ENCODE measurements at places on chromosomes 1 and 21.

GRCh38 chr1:228980232-228980937 lies 245.1 kb downstream of the RHOU start:
- no peak for DNase-seq

- DNase-seq, result no peak
These were observed 63.7 kb downstream of the CNST start for GRCh38 chr1:246629976-246630375.

GRCh38 chr1:26413031-26413430 lies 2.4 kb downstream of the LIN28A start:
- DNase-seq, result no peak

DNA sequence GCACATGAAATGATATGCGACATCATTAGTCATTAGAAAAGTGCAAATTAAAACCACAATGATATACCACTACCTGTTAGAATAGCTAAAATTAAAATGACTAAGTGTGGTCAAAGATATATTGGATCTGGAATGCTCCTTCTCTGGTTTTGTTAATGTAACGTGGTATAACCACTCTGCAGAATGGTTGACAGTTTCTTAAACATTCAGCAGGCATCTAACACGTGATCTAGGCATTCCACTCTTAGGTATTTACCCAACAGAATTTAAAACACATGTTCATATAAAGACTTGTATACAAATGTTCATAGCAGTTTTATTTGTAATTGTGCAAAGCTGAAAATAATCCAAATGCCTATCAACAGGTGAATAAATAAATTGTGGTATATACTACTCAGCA lies 165.0 kb upstream of the PLXNA2 start:
- DNase-seq, result no peak

GRCh38 chr1:201183753-201184152 lies 6.9 kb upstream of the IGFN1 start:
- DNase-seq, result no peak

DNA sequence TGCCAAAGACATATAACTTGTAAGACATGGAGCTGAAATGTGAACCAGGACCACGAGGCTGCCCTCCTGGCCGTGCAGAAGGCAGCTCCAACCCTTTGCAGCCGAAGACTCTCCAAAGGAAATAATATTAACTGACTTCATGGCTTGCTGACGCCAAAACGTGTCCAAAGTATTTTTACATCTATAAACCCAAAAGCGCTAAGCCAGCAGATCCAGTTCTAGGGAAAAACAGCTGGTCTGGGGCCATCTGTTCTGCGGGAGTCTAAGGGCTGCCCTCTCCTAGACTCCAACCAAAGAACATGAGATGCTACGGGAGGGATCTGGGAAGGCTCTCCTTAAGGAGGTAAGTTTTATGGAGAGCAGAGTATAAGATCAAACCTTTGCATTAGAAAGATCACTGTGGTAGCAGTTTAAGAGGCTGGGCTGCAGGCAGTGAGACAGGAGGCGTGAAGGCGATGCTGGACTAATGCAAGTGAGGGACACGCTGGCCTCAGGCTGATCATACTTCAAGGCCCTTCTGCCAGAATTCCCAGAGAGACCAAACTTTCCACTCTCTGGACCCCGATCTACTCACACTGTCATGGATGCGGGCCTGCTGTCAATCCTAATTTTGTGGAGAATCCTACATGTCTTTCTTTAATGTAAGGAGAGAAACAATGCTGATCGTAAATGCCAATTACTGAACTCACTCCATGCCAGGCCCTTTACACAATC lies 1.2 kb downstream of the TMEM53 start:
- no peak for DNase-seq

DNA sequence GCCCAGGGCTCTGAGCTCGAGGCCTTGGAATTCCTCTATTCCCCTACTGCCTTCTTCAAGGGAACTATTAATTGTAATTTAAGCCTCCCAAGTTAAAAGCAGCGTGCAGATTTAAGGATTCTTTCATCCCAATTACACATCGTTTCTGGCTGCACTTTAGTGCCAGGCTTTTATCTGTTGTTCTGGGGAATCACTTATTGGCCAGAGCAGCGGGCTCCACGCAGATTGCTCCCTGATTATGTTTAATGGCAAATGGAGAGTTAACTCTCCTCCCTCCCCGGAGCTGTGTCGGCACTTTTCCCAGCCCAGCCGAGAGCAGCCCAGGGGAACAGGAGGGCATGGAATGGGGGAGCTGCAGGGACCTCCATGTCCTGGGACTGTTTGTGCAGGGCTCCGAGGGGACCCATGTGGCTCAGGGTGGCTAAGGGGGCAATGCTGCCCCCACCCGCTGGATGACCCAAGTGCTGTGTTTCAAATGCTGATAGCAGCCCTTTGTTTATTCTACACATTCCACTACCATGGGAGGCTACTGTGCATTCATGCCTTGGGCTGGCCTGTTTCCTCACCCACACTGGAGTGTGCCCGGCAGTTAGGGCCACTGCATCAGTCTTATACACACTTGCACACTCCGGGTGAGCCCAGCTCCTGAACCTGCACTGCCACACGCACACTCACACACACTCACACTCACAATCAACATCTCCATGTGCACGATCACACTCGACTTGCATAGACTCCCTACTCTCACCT lies 93.3 kb upstream of the POU3F1 start:
- DNase-seq, result no peak

- no peak for DNase-seq
These were observed 2.8 kb upstream of the SPSB1 start for GRCh38 chr1:9289711-9290485.

GRCh38 chr1:180600343-180600742 lies 31.5 kb upstream of the XPR1 start:
- no peak for DNase-seq

DNA sequence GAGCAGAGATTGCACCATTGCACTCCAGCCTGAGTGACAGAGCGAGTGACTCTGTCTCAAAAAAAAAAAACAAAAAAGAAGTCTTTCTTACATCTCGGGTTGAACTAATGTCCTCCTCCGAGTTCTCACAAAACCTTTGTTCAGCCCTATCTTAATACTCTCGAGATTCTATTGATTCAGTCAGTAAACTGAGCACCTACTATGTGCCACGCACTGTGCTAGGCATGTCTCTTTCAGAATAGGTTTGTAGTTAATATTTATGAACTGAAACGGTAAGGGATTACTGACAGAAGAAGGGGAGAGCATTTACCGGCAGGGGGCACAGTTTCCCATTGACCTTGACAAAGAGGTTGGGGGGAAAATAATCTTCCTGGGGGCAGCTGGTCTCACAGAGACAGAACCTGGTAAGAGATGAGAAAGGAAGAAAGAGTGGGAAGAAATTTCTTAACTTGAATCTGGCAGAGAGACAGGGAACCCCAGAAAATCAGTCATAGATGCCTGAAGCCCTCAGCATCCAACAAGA lies 3.4 kb downstream of the PIAS3 start:
- no peak for DNase-seq

- no peak for DNase-seq
These were observed 17.5 kb downstream of the SLC26A9 start for GRCh38 chr1:205925736-205926135.

- DNase-seq, result no peak
These were observed 81.4 kb downstream of the TGFBR3 start for GRCh38 chr1:91804546-91805023.

GRCh38 chr1:209561532-209561931 lies 22.0 kb upstream of the CAMK1G start:
- DNase-seq, result no peak

GRCh38 chr21:38834725-38835124 lies 29.0 kb downstream of the ETS2 start:
- no peak for DNase-seq

GRCh38 chr1:87806379-87807094 lies 477.9 kb downstream of the LMO4 start:
- DNase-seq, result no peak

DNA sequence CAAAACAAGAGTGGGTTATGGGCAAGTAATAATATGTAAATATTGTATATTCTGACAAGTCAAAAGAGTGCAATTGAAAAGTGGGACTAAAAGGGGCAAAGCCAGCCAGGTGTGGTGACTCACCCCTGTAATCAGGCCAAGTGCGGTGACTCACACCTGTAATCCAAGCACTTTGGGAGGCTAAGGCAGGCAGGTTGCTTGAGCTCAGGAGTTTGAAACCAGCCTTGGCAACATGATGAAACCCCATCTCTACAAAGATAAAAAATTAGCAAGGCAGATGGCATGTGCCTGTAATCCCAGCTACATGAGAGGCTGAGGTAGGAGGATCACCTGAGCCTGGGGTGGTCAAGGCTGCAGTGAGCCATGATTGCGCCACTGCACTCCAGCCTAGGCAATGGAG lies 304.0 kb downstream of the HHIPL2 start:
- no peak for DNase-seq

DNA sequence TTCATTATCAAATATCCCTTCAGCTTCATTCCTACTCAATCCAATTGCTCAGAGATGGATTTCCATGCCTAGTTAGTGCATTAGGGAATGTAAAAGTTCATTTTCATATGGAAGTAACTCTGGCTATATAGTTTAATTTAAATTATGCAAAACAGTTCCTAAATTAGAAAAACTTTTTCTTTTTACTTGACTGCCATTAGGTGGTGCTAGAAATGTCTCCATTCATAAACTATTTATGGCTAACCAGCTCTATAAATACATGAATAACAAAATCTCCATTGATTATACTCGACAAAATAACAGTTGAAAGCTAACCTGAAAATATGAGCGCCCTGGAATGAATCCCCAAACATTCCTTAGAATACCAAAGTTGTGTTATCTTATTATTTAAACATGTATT lies 311.4 kb downstream of the USH2A start:
- DNase-seq, result no peak

GRCh38 chr1:53576866-53577760 lies 117.9 kb downstream of the DMRTB1 start:
- DNase-seq, result no peak

DNA sequence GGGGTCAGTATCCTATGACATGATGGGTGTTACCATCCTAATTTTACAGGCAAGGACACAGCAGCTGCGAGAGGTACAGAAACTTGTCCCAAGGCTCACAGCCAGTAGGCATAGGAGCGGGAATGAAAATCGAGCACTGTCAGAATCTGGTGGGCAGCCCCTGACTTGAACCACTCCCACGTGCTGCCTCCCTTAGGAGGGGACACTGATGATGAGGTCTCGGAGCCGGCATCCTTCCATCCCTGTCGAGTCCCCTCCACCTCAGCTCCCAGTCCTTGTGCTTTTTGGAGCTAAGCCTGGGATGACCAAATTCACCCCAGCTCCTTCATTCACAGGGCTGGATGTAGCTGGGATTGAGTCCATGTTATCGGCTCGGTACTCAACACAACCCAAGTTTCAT lies 49.0 kb downstream of the B3GALT5 start:
- no peak for DNase-seq

DNA sequence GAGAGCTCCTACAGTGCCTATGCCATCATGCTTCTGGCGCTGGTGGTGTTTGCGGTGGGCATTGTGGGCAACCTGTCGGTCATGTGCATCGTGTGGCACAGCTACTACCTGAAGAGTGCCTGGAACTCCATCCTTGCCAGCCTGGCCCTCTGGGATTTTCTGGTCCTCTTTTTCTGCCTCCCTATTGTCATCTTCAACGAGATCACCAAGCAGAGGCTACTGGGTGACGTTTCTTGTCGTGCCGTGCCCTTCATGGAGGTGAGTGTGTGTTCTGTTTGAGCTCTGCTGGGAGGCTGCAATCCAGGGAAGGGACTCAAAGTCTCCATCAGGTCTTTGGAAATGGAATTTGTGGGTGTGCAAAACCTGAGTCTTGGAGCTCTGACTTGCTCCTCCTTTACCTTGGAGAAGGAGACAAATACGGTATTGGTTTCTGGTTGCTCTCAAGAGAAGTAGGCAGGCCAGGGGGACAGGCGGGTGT lies 658 bp downstream of the GPR37L1 start:
- DNase-seq, result no peak

GRCh38 chr21:35426469-35426868 lies 377.4 kb upstream of the RUNX1 start:
- no peak for DNase-seq

GRCh38 chr1:168906367-168906766 lies 177.4 kb upstream of the DPT start:
- no peak for DNase-seq

- DNase-seq, result no peak
These were observed 97.9 kb downstream of the CSMD2 start for GRCh38 chr1:34066981-34067603.

GRCh38 chr1:216032961-216033614 lies 390.2 kb downstream of the USH2A start:
- no peak for DNase-seq

GRCh38 chr1:214396330-214396729 lies 115.4 kb downstream of the SMYD2 start:
- DNase-seq, result no peak

Measured in nucleus accumbens (tissue), 56 donors.